ENCODE measurements at places on chromosomes 16 and 17.

GRCh38 chr17:30278032-30278431, 13.7 kb downstream of the BLMH start:
- DNase-seq: no peak

GRCh38 chr17:58007781-58008706, 998 bp upstream of the SRSF1 start:
- no peak for DNase-seq

DNA sequence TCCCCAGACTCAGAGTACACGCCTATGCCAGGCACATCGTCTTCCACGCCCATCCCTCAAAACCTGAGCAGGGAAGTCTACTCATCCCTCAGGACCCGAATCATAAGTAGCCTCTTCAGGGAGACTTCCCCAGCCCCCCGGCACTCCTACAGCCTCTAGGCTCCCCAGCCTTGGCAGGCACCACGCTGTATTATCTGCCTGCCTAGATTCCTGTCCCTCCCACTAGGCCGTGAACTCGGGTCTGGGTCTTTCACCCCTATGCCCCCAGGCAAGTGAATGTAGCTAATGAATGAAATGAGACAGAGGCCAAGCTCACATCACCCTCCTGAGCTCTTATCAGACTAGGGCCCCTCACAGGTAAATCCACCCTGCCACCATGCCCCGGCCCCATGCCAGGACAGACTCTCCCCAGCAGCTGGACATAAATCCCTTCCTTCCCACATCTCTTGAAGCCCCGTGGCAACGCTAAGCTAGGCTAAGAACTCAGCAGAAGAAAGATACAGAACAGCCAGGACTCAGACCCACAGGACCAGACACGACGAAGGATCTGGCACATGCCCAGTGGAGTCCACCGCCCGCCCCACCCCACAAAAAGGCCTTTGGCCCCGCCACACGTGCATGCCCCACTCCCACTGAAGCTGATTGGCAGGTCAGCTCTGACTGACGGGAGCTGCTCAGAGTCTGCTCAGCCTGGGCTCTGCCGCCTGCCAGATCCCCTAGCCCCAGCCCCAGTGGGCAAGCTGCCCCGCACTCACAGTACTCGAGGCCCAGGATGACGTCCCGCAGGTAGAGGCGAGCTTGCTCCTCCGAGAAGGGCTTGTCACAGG, 13.0 kb downstream of the CAMKK1 start:
- no peak for DNase-seq

DNA sequence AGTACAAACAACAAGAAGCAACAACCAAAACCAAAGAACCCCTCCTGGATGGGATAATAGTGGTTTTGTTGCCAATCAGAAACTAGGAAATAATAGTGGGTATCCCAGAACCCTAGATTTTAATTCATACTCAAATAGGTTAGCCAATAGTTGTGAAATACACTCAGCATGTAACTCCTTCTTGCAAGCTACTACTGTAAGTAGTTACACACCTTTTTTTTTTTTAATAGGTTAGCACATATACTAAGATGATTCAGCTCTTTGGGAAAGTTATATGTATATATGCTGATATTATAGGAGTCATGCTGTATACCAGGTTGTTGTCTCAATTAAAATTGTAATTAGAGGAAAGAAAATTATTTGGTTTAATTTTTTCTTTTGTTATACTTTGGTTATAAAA, 92.5 kb upstream of the HAS3 start:
- no peak for DNase-seq

DNA sequence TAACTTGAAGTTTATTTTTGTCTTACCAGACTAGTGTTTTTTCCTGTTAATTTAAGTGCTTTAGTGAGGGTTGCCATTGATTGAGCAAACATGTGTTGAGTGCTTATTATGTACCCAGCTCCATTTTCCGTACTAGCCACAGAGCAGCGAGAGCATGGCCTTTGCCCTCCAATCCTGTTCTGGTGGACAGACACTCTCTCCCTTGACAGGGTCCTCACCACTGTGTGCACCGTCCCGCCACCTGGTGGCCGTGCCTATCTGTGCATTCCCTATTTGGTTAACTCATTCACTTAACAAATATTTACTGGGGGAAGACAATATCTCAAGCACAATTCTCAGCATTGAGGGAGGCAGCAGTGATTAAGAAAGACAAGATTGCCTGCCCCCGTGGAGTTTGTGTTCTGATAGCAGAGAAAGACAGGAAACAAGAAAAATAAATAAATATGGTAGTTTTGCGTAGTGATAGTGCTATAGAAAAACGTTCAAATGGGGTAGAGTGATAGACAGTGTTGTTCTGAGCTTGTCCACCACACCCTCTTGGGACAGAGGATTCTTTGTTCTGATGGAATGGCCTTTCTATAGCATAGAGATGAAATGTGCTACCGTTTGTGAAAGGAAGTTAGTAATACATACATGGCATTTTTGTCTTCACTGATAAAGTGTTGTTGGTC, 13.0 kb downstream of the CDH13 start:
- DNase-seq: peak; percentile 33

DNA sequence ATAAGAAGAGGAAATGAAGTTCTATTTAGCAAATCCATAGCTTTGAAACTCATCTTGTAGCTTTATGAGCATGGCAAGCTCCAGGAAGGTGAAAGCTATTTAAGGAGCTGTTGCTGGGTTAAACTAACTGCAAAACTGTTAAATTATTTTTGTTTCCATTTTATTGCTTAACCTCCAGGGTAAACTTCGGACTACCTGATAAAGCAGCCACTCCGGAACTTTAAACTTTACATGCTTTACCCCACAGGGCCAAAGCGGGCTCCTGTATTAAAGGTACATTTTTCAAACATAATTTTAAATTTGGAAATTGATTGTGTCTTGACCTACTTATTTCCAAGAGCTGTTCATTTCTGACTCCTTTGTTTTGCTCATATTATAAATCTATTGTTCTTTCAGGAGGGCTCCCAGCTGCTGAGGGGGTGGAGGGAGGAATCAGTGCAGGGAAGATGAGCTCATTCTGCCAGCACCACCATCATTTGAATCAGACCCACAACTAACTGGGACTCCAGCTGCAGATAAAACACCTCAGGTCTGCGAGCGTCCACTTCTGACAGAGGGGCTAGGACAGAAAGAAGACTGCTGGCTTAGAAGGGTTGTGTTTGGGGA, 157.9 kb downstream of the IRX3 start:
- DNase-seq: no peak

DNA sequence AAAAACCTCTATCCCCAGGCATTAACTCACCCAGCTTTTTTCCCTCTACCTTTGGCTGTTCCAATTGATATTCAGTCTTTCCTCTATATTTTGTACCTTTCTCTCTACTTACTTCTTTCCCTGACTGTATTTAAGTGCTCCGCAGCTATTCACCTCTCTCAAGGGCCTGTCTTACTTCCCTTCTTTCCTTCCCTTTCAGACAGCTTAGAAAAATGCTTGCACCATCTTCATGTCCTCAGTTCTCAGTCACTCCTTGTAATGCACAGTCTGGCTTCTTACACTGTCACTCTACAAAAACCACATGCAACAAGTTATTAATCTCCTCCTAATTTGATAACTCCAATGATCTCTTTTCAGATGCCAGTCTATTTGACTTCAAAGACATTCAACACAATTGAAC, 163.4 kb downstream of the PHKB start:
- no peak for DNase-seq

DNA sequence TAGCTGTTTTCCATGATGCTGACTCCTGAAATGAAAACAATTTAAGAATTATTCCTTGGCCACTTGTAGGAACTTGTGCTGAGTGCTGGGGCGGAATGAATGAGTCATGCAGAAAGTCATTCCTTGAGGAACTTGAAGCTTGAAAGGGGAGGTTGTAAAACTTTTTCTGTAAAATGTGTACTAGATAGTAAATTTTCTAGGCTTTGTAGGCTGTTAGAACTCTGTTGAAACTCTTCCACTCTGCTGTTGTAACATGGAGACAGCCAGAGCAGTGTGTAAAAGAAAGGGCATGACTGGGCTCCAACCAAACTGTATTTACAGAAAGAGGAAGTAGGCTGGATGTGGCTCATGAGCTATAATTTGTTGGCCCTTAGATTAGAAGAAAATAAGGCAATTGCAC, 46.1 kb downstream of the ABCA8 start:
- DNase-seq: no peak

DNA sequence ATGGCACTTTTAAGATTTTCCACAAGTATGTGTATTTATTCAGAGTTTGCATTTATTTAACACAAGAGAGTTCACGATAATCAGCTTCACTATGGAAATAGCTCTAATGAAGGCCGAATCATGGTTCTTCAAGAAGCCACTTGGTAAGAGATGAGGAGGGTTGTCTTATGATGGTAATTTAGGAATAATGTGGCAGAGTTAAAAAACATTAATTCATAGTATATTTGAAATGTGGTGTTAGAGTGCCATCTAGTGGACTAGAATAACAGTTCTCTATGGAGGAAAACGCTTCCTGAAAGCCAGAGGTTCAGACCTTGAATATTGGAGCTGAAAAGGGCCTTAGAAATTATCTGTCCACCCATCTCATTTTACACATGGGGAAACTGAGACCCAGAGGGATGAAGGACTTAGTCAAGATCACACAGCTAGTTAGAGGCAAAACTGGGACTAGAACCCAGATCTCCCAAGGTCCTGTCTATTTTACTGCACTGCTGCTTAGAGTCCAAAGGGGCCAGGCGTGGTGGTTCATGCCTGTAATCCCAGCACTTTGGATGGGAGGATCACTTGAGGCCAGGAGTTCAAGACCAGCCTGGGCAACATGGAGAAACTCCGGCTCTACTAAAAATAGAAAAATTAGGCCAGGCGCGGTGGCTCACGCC, 33.8 kb upstream of the KPNB1 start:
- no peak for DNase-seq

DNA sequence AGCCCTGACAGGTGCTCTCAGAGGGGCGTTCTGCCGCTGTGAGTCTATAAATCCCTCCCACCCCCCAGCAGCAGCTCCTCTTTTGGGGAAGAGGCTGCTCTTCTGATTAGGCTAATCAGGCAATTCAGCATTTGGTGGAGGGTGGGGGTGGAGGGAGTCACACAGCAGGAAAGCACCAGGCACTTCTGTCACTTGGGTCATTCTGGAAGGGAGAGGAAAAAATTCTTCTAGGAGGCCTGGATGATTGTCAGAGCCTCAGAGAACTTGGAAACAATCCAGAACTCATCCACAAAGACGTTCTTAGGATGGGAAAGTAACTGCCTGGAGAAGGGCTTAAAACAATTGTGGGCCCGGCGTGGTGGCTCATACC, 7.3 kb upstream of the SSTR2 start:
- no peak for DNase-seq

DNA sequence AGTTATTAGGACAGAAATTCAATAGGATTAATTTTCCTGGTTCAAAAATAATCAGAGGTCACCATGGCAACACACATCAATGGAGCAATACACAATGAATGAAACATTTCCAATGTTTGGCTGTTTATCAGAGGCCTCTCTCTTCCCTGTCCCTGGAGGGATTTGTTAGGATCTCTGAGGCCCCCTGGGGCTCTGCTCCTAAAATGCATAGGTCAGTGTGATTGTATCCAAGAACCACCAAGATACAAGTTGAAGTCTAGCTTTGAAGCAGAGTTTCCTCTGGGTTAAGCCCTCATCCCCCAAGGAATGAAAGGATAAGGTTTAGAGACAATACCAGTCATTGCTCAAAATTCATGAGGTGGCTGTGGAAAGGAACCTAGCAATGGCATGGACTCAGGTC, 561.2 kb upstream of the C16orf82 start:
- DNase-seq: no peak

- no peak for DNase-seq
Measured at GRCh38 chr17:80453126-80453997, 23.0 kb downstream of the NPTX1 start.

GRCh38 chr17:17724307-17725010, 43.2 kb downstream of the RAI1 start:
- no peak for DNase-seq

- DNase-seq: no peak
Measured at GRCh38 chr17:52106072-52106471, 52.4 kb downstream of the CA10 start.

DNA sequence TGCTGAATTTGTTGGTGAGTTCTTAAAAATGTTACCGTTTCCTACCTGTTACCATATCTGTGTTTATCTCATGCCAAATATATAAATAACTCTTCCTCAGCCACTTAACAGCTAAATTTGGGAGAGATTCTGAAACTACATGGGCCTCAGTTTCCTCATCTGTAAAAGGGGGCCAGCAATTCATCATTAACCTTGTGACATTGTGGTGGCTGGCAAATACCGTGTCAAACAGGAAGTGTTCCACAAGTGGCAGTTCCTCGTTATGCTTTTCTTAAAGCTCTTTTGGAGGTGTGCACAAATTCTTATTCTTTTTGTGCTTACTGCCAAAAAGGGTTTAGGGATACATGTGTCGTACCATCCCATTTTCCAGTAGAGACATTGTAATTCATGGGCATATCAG, 220.4 kb upstream of the CACNG5 start:
- DNase-seq: no peak

DNA sequence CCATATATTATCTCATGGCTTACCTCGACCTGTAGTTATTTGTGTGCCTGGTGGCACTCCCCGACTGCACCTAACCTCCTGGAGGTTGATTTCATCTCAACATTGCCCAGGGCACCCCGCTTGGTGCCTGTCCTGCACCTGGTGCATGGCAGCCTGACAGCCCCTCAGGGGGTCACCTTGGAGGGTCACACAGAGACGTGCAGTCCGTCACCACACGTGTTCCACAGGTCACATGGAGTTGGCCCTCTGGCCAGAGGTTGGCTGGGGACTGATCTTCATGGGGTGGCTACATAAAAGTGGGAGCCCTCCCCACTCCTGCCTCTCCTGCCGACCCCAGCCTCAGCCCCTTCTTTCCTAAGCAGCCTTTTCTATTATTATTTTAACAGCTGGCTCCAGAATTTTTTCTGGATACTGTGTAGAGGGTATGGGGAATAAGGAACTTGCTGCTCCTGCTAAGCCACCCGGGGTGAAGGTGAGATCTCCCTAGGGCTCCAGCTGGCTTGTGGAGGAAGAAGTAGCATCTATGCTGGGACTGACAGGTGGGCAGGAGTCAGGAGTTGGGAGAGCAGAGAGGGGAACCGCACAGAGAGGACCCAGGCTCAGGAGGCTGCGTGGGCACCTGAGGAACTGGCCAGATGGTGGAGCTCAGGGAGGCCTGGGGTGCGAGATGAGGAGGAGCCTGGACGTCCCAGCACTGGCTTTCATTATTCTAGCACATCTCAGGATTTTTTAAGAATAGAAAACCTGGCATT, 12.5 kb upstream of the NKD1 start:
- DNase-seq: no peak

GRCh38 chr17:29059281-29059680, 16.3 kb downstream of the PIPOX start:
- DNase-seq: no peak

DNA sequence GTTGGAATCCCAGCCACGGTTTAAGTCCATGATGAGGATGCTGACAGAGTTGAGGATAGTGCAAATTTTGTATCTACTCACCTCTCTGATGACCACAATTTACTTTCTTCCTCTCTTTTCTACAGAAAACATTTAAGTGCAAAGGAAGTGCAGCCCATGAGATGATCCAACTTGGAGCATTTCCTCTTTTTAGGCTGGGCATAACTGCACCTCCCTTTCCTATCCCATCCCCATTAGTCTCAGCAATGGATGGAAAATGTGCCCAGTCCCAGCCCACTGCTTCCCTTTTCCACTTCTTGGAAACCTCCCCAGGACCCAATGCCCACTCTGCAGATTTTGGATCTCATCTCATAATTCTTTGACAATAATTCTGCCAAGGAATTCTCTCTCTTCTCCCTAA, 16.6 kb upstream of the CCL8 start:
- DNase-seq: no peak

Measured in stimulated activated CD4-positive, alpha-beta T cell treated with anti-CD3 and anti-CD28 coated beads, Interleukin-1b, Interleukin-23, amount 100 ng/mL, for 24 hours (primary cell).